Stimulated activated CD4-positive, alpha-beta T cell treated with anti-CD3 and anti-CD28 coated beads, Interleukin-12 subunit alpha, Interleukin-12 subunit beta, amount 100 ng/mL, for 48 hours (primary cell): ENCODE measurements at places on chromosomes 1 and 21.

DNA sequence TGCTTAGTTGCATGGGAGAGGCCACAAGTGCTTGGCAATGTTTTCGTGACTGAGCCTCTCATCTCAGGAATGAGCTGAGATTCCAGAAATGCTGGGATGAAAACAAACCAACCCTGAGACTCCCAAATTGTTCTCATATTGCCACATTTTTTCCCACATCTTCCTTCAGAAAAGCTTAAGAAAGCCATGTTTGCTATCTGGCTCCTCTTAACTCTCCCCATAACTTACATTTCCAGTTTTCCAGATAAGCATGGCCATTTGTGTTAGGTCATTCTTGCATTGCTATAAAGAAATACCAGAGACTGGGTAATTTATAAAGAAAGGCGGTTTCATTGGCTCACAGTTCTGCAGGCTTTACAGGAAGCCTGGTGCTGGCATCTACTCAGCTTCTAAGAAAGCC lies 17.2 kb downstream of the DSCAM start:
- no peak for DNase-seq

DNA sequence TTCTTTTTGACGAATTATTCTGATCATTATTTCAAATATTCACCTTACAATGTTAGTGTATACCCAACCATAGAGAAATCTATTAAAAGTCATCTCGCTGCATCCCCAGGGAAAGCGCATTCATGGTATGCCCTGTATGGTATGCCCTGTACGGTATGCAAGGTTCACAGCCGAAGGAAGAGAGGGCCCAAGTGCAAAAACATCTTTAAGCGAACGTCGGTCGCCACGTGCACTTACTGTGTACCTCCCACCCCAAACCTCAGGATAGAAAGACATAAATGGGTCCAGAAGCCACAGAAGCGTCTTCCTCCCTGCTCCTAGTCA lies 14.4 kb downstream of the HLX start:
- no peak for DNase-seq

- no peak for DNase-seq
Observed at GRCh38 chr1:240284656-240285414, 193.2 kb downstream of the FMN2 start.

GRCh38 chr1:232477728-232478127 lies 152.2 kb downstream of the SIPA1L2 start:
- DNase-seq = no peak

DNA sequence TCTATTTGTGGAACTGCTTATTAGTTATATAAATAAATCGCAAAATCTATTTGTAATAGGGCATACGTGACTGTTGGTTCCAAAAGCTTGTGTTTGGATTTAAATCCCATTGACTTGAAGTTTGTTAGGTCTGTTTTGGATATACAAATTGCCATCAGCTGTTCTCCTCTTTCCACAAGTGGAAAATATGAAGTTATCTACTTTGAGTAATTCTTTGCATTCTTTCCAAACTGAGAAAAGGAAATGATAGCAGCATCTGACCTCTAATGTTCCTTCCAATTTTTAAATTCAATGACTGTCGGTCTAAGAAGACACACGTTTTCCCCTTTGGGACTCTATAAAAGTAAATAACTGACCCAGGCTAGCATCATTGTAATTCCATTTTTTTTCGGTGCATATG lies 165.7 kb upstream of the SGIP1 start:
- DNase-seq = no peak

DNA sequence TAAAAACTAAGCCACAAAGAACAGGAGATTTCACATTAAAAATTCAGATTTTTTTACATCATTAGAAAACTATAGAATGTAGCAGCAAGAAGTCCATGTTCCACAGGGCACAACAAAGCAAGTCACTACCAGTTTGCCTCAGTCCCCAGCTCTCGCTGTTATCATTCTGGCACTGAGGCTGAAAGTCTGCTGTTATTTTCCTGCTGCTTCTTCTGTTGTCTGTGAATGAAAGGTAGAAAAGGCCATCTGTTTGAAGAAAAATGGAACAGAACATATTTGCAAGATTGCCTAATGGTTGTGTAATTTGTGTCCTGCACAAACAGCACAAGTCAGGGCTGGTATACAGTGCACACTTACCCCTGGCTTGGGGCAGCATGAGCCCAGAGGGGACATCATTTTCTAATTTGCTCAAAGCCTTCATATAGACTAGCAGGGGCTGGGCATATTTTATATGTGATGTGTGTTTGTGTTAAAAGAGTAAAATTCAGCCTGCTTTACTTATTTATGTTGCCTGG lies 105.6 kb upstream of the COG2 start:
- no peak for DNase-seq

GRCh38 chr1:150730130-150730721 lies 9.5 kb upstream of the HORMAD1 start:
- no peak for DNase-seq

GRCh38 chr1:41003127-41003639 lies 18.3 kb downstream of the SLFNL1 start:
- no peak for DNase-seq

GRCh38 chr21:46598581-46599572 lies 6.0 kb downstream of the S100B start:
- no peak for DNase-seq

DNA sequence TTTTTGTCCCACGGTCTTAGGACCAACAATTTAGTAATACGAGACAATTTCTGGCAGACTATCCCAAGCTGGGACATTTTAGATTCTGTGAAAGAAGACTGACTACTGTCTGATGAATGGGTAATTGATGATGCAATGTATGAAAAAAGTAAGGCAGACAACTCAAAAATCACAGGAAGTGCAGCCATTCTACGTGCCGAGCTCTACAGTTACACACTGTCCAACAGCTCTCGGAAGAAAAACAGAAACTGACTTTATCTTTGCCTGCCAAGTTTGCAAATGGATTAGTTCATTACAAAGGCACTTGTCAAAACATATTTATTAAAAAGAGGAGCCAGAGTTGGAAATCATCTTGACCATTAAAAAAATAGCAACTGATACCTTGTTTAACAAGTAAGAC lies 31.3 kb downstream of the ZBTB8B start:
- DNase-seq = no peak

- DNase-seq = no peak
Observed at GRCh38 chr1:222163895-222164294, 384.0 kb downstream of the HHIPL2 start.

GRCh38 chr1:247833601-247834000 lies 8.1 kb downstream of the OR11L1 start:
- DNase-seq = no peak

GRCh38 chr1:76080552-76081079 lies 6.1 kb downstream of the ST6GALNAC3 start:
- DNase-seq = no peak

GRCh38 chr1:153534925-153535241 lies 908 bp downstream of the S100A6 start:
- DNase-seq = no peak

DNA sequence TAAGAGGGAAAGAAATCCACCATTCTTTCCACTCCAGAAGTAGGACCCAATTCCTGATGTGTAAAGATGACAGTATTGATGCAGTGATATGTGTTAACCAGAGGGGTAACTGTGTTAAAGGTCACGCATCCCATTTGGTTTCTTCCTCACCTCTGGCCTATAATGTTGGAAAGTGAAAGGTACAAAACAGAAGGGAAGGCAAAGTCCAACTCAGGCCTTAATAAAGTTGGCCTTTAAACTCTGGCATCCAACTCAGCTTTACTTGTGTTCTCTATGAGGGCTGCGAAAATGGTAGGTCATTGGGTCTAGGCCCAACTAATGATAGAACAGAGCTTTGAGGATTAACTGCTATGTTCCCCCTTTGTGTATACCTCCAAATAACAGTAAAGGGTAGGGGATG lies 17.9 kb downstream of the CYP2J2 start:
- no peak for DNase-seq

DNA sequence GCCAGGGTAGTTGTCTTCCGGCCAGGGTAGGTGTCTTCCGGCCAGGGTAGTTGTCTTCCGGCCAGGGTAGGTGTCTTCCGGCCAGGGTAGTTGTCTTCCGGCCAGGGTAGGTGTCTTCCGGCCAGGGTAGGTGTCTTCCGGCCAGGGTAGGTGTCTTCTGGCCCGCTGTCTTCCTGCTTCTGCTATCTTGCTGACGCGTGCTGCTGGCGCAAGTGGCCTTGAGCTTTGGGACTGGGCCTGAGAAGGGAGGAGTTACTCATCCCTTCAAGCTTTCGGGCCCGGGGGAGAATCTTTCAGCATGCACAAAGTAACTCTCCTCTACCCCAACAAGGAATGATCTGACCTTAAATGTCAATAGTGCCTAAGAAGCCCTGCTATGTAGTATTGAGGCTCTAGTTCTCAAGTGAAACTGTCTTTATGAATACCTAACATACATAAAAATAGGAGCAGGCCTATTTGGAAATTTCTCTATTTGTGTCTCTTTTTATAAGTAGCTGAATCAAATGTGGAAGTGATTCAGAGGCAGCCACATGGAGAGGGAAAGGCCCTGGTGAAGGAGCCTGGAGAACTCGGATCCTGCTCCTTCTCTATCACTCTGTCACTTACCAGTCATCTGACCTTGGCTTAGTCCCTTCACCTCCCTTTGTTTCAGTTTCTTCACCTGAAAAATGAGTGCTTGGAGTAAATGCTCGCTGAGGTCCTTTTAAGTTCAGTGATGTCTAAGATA lies 65.6 kb downstream of the RGL1 start:
- DNase-seq = no peak

DNA sequence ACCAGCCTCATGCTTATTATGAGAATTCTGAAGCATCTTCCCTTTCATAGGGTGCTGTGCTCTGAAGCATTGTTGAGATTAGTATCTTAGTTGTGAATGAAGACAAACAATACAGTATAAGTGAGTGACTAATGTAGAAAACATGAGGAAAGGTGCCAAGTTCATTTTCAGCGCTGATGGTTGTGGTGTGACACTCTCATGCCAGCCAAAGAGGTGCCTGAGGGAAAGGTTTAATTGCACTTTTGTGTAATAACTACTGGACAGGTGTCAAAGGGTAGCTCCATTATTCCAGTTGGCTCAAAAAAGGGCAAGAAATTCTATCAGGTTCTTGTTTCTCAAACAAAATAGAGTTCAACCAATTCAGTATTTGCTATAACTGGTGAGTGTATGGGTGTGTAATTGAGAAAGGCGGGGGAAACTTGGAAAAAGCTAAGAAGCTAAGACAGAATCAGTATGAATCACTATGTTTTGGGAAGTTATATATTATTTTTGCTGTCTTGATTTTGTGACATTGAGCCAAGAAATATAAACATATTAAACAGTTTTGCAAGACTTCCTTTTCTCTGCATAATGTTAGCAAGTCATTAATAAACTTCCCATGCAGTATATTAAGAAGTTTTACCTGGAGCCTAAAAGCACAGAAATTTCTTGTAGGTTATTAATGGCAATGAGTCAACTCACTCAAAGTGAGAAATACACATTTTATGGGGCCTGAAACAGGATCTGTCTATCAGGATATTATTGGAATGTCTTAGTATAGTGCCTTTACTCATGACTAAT lies 31.8 kb downstream of the KCNK2 start:
- no peak for DNase-seq

DNA sequence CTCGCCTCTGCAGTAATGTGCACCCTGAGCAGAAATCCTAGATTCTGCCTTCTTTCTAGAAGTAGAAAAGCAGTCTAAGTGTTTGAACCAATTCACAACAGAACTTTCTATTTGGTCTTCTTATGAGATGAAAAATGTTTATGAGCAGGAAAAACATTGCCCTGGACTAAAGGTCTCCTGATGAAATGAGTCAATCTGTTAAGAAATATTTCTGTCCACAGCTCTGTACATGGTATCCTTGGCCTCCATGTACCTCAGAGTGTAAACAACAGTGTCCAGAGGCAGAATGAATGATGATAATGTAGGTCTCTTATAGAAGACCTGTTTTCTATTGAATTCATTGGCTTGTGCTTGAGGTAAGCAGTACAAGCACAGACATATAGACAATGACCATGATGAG lies 6.2 kb upstream of the APCS start:
- DNase-seq = no peak

DNA sequence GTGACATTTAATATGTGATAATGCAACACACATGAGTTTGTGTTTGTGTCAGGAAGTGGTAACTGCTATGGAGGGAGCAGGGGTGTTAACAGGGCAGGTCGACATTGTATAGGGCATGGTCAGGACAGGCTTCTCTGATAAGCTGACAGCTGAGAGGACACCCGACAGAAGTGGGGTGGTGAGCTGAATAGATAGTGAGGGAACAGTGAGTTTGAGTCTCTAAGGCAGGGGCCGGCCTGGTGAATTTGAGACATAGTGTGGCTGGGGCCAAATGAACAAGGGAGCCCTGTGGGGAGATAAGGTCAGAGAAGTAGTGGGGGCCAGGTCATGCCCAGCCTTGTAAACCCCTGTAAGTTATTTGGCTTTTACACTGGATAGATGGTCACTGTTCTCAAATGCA lies 217.4 kb upstream of the KIAA0040 start:
- DNase-seq = no peak

DNA sequence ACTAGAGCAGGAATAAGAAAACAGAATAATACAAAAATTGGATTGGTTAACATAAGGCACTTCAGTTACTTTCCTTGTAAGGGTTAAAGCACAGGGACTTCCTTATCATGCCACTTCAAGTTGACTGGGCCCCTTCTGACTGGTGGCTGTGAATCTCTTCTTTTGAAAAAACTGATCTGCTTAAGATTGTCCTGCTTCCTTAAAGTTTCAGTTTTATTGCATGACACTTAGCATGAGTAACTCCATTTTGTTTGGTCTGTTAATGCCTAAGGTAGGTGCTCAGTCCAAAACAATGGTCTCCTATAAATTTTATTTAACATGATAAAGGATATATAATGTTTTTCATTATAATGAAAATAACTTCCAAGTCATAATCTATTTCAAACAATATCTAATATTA lies 37.6 kb downstream of the UBE2U start:
- DNase-seq = no peak

DNA sequence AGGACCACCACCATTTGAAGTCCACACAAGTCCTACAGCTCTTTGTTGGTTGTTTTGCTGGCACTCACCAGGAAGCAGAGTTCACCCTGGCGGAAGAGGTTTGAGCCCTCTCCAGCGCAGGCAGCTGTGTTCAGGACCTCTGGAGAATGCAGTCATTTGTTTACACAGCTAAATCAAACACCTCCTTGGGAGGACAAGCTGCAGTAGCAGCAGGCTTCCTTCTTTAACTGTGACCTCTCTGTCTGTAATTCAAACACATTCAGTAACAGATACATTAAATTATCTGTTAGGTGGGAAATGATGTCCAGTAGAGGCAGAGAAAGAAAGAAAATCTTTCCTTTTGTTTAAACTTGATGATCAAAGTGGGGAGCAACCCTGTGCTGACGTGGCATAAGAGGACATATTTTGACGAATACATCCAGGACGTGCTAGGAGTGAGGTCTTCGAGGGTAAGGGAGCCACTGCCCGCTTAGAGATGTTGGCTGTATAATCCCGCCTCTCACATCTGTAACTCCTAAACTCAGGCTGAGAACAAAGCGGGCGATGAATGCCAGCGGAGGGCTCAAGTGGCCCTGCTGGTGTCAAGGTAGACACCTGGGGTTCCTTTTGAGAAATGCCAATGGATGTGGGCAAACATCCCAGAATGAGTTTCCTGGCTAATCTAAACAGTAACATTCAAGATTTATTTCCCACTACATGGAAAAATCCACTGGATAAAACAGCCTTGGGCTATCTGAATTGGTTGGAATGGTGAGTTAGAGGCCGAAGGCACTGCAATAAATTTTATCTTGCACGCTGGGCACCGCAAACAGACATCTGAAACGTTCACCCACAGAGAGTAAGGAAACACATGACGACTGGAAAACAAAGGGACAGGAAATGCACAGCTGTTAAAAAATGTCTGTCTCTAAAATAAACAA lies 51.7 kb downstream of the ABCA4 start:
- no peak for DNase-seq

GRCh38 chr1:243415663-243416408 lies 160.0 kb downstream of the SDCCAG8 start:
- no peak for DNase-seq

GRCh38 chr1:200429221-200429751 lies 19.4 kb upstream of the ZNF281 start:
- no peak for DNase-seq
